ENCODE measurements at places on chromosomes 16 and 17.

DNA sequence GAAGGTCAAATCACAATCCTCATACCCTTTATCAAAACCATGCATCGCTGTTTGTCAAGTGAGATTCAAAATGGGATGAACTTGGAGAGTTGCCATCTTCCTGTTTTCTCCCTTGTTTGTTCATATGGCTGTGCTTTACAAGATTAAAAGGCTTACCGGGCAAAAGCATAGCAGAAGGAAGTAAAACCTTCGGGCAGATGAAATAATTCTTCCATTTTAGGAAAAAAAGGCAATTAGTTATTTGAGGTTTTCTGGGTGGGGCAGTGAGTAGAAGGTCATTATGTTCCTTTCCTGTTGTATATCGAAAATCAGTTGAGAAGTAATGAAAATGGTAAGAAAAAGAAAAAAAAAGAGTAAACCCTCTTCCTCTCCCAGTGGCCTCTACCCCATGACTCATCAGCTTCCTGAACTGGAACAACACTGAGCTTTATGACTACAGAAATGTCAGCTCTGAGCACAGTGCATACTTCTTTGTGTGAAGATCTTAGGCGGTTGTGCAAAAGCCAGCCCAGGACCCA is 369.2 kb downstream of the CDH13 start:
- DNase-seq = no peak

GRCh38 chr17:48749621-48750553 is 21.3 kb upstream of the HOXB13 start:
- no peak for DNase-seq

- no peak for DNase-seq
Measured at GRCh38 chr17:2798678-2799077, 2.4 kb downstream of the RAP1GAP2 start.

- DNase-seq = no peak
Measured at GRCh38 chr17:17151541-17151940, 54.6 kb downstream of the PLD6 start.

GRCh38 chr17:70709596-70709995 is 540.3 kb downstream of the KCNJ2 start:
- no peak for DNase-seq

DNA sequence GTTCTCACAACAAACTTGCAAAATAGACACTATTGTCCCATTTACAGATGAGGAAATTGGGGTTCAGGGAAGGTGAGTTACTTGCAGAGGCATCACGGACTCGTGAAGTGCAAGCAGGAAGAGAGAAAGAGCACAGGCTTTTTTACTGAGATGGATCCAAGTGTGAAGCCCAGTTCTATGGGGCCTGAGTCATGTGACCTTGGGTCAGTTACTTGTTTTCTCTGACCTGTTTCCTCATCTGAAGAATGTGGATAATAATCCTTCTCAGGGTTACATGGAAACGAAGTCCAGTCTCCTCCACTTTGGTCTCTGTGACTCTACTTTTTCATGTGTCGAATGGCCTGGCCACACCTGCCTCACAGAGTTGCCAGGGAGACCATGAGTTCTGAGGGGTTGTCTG is 134.4 kb downstream of the SPACA3 start:
- no peak for DNase-seq

GRCh38 chr16:89988951-89989350 is 30.3 kb downstream of the DBNDD1 start:
- no peak for DNase-seq

- no peak for DNase-seq
Measured at GRCh38 chr16:69632828-69633227, 67.1 kb downstream of the NFAT5 start.

- DNase-seq = no peak
Measured at GRCh38 chr17:36779550-36779949, 157.7 kb upstream of the LHX1 start.

- no peak for DNase-seq
Measured at GRCh38 chr17:64007838-64008282, 9.7 kb downstream of the PRR29 start.

- DNase-seq = no peak
Measured at GRCh38 chr16:1428511-1428910, 2.4 kb upstream of the PERCC1 start.

DNA sequence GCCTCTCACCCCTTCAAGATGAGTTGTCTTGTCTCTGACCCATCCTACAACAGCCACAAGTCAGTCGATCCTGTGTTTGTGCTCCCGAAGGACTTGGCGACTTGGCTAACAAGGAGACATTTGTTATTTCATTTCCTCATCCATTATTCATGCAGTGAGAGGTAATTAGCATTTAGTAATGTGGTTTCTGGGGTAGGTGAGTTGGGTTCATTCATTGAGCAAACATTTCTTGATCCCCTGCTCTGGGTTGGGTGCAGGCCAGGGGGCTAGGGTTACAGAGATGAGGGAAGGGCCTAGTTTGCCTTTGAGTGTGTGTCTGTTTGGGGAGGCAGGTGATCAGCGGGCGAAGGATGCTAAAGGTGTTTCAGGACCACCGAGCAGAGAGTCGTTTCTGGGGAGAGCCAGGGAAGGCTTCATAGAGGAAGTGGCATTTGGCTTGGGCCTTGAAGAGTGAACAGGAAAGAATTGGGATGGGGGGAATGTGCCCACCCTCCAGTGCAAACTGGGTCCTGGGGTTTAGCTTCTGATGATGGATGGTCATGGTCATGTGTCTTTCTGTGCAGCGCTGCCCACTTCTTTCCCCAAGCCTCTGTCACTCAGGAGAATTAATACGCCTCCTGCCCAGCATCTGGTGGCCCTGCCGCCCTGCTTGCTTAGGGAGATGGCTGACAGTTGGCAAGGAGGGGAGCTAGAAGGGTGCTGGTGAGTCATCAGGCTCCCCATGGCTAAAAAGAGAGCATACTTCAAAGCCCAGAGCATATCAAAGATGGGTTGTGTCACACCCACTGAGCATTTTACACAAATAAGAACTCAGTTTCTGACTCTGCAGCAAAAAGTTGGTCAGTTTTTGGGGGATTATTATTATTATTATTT is 38.5 kb downstream of the MSI2 start:
- peak; percentile 12 for DNase-seq

- no peak for DNase-seq
Measured at GRCh38 chr16:74867281-74867849, 92.7 kb upstream of the FA2H start.

DNA sequence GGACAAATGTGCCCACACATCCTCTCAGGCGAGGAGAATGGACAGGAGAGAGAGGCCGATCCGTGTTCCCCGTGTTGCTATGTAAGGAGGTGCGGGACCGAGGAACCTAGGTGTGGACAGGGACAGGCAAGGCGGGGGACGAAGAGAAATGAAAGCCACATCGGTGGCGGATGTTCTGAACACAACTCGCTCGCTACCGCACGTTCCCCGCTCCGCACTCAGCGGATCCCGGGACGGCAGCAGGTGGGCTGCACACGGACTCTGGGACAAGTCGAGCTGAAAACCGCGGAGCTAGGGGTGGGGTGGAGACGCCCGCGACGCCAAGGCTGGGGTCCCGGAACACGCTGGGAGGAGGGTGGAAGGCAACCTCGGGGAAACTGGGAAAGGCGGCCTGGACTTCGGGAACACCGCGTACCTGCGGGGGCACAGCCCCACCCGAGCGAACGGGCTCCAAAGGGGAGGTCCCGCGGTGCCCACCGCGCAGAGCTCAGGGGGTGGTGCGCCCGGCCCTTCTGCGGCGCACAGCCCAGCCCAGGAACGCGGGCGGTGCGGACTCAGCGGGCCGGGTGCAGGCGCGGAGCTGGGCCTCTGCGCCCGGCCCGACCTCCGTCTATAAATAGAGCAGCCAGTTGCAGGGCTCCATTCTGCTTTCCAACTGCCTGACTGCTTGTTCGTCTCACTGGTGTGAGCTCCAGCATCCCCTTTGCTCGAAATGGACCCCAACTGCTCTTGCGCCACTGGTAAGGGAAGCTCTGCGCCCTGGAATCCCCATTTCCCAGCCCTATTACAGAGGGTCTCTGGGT is at the start of gene MT1E:
Gene MT1E (plus strand): TSS at position 642 of the 803 bp plus-strand sequence. CDS start 71 bp downstream, at position 713.
- peak; percentile 41 for DNase-seq

DNA sequence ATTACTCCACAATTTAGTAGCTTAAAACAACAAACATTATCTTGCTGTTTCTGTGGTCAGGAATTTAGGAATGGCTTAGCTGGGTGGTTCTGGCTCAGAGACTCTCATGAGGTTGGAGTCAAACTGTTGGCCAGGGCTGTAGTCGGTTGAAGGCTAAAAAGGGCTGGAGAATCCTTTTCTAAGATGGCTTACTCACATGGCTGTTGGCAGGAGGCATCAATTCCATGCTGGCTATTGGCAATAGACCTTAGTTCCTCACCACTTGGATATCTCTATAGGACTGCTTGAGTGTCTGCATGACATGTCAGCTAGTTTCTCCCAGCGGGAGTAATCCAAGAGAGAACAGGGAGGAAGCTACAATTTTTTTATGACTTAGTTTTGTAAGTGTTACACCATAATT is 6.6 kb upstream of the EFCAB13 start:
- DNase-seq = no peak

GRCh38 chr16:60091529-60091928 is 1357.4 kb upstream of the GOT2 start:
- DNase-seq = no peak

GRCh38 chr16:58154345-58154744 is 25.2 kb upstream of the CFAP20 start:
- no peak for DNase-seq

- no peak for DNase-seq
Measured at GRCh38 chr16:64864232-64864809, 257.5 kb downstream of the CDH11 start.

DNA sequence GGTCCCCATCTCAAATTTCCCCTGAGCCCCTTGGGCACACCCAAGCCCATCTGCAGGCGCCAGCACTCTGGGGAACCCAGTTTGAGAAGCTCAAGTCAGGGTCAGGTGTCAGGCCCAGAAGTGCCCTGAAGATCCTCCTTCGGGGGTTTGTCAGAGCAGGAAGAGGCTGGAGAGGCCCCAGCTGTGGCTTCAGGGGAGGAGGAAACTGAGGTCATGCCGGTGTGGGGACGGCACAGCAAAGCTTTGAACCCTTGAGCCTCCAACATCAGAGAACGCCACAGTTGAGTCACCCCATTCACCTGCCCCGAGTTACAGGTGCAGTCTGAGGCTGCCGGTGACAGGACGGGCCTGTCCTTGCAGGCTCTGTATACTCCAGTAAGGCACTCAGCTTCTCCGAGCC is 140.2 kb upstream of the CIBAR2 start:
- no peak for DNase-seq

GRCh38 chr16:85918436-85918835 is 19.5 kb downstream of the IRF8 start:
- no peak for DNase-seq

GRCh38 chr17:1882836-1883235 is 53.0 kb downstream of the RPA1 start:
- no peak for DNase-seq

All from activated CD4-positive, alpha-beta T cell treated with anti-CD3 and anti-CD28 coated beads for 24 hours (primary cell).